ENCODE measurements at places on chromosomes 12 and 14.

GRCh38 chr14:87615822-87616679, 376.9 kb downstream of the GALC start:
- no peaks in the 10 kb centered on the region for H3K4me1 ChIP-seq
- no peak overlapping the region for H3K27ac ChIP-seq
- DNase-seq, result peak; percentile 32

- no peaks in the 10 kb centered on the region for H3K36me3 ChIP-seq
- DNase-seq, result no peak
- H3K27me3 ChIP-seq, result no peaks in the 10 kb centered on the region
- peak overlapping the region; percentile 41 for H3K4me3 ChIP-seq
- no peaks in the 10 kb centered on the region for H3K4me1 ChIP-seq
Measured at GRCh38 chr14:20723488-20723887, 22.2 kb upstream of the EDDM3A start.

DNA sequence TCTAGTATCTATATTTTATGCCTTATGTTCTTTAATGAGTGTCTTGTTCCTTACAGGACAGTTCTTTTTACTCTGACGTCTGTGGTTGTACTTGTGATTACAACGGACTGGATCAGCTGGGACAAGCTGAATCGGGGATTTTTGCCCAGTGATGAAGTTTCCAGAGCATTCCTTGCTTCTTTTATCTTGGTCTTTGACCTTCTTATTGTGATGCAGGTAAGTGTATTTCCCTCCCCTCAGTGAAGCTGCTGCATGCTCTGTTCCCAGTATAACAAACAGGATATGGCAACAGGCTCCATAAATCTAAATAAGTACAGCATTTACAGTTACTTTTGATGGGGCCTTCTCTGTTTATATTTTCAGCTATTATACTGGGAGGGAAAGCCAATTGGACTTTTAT, 463.6 kb downstream of the TMEM117 start:
- no peak overlapping the region for H3K27ac ChIP-seq
- H3K4me3 ChIP-seq, result no peak overlapping the region
- H3K4me1 ChIP-seq, result no peaks in the 10 kb centered on the region
- DNase-seq, result no peak
- H3K27me3 ChIP-seq, result no peaks in the 10 kb centered on the region

GRCh38 chr12:65524666-65525065, 246.2 kb downstream of the MSRB3 start:
- no peaks in the 10 kb centered on the region for H3K27me3 ChIP-seq
- H3K27ac ChIP-seq, result no peak overlapping the region
- no peaks in the 10 kb centered on the region for H3K4me1 ChIP-seq
- no peak overlapping the region for H3K4me3 ChIP-seq
- no peak for DNase-seq
- no peaks in the 10 kb centered on the region for H3K36me3 ChIP-seq

DNA sequence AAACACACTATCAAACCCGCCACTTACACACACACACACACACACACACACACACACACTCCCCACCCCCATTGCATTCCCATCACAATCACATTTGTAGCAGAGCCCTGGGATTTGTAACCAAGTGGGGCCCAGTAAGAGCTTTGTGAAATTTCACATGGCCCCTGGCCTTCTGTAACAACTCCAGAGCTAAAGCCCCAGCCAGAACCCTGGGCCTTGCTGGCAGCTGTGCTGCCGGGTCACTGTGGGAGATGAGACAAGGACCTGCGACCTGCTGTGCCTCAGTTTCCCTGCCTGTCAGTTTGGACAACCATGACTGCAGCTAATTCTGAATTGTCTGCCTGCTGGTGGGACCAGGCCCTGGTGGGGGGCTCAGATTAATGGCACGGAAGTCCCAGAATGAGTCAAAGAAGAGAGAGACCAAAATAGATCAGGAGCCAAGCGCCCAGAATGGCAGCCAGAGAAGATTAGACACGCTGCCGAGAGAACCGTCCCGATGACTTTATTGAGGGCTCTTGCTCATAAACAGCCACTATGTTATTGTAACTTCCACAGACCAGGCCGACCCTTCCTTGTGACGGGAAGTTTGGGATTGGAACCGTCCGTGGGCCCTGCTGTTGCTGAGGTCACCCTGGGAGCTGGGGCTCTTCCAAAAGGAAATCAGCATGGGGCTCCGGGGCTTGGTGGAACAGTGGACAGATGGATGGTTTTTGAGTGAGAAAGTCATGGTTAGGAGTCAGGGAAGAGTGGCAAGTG, 123.1 kb downstream of the ZFP36L1 start:
- no peaks in the 10 kb centered on the region for H3K36me3 ChIP-seq
- H3K27ac ChIP-seq, result peak overlapping the region; percentile 55
- H3K4me3 ChIP-seq, result no peak overlapping the region

DNA sequence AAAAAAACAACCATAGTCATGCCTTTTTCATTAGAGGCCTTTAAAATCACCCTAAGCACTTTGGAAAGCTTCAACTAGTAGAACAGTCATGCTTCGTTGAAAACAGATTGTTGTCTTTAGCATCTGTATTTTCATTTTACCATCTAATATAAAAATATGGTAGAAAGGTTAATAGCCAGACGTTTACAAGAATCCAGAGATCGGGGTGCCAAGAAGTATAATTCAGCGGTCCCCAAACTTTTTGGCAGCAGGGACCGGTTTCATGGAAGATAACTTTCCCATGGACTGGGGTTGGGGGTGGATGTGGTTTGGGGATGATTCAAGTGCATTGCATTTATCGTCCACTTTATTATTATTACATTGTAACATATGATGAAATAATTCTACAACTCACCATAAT, 138.4 kb downstream of the GLT1D1 start:
- H3K27ac ChIP-seq, result no peak overlapping the region
- no peaks in the 10 kb centered on the region for H3K4me1 ChIP-seq
- peaks cover 2% of the 10 kb centered on the region for H3K27me3 ChIP-seq
- no peak overlapping the region for H3K4me3 ChIP-seq
- DNase-seq, result no peak

- H3K36me3 ChIP-seq, result no peaks in the 10 kb centered on the region
- peaks cover 13% of the 10 kb centered on the region for H3K4me1 ChIP-seq
- DNase-seq, result no peak
- no peak overlapping the region for H3K27ac ChIP-seq
- no peak overlapping the region for H3K4me3 ChIP-seq
Measured at GRCh38 chr12:94457311-94457710, 2.4 kb downstream of the CEP83 start.

DNA sequence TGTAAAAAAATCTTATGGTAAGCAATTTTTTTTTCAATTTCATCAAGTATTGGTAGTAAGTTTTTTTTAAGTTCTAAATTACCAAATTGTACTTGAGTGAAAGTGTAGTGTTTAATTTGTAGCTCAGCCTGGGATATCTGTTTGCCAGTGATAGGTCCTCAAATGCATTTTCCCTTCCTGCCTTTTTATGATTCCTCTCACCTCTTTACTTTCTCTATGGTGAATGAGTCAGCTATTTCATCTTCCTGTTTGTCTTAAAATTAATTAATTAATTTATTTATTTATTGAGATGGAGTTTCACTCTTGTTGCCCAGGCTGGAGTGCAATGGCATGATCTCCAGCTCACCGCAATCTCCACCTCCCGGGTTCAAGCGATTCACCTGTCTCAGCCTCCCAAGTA, 10.6 kb downstream of the SRP54 start:
- DNase-seq, result no peak
- H3K27me3 ChIP-seq, result no peaks in the 10 kb centered on the region
- no peaks in the 10 kb centered on the region for H3K4me1 ChIP-seq
- H3K27ac ChIP-seq, result no peak overlapping the region
- no peaks in the 10 kb centered on the region for H3K36me3 ChIP-seq

Data from heart left ventricle (tissue), 16 donors.